ENCODE measurements at places on chromosomes 2 and 18. TPM values are rescaled to one million over a fixed set of nuclear protein-coding genes. Genes with fewer than 3 reads are reported as not detected.

DNA sequence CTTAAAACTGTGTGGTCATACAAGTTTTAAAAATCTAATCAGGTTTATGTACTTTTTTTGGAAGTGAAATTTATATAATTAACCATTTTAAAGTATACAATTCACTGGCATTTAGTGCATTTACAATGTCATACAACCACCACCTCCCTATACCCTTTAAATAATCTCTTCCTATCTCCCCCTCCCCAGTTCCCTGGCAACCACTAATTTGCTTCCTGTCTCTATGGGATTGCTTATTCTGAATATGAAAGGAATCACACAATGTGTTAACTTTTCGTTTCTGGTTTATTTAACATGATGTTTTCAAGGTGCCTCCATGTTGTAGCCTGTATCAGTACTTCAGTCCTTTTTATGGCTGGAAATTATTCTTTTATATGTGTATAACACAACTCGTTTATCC lies 19.4 kb downstream of the CHMP3 start:
- no peak overlapping the region for H3K27ac ChIP-seq

DNA sequence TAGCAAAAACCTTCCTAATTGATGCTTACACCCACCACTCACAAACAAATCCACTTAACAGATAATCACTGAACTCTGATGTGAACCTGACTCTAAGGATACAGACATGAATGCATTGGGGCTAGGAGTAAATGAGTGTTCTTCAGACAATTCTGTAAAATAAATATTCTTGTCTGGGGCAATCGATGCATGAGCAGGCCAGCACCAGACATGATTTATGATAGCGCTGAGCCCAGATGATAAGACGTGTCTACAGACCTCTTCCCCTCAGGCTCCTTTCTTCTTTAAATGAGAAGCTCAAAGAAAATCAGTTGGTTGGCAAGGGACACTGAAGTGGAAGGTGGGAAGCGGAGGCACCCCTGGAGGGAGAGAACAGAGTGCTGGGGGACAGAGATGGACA lies 27.3 kb upstream of the BIN1 start:
- no peak for DNase-seq
- H3K4me3 ChIP-seq, result no peak overlapping the region
- no peaks in the 10 kb centered on the region for H3K4me1 ChIP-seq
- no peaks in the 10 kb centered on the region for H3K36me3 ChIP-seq

- no peaks in the 10 kb centered on the region for H3K4me1 ChIP-seq
- no peak overlapping the region for H3K27ac ChIP-seq
- no peaks in the 10 kb centered on the region for H3K36me3 ChIP-seq
- H3K27me3 ChIP-seq, result peaks cover 39% of the 10 kb centered on the region
- H3K4me3 ChIP-seq, result no peak overlapping the region
- no peak for DNase-seq
Observed at GRCh38 chr2:70771446-70771845, 3.4 kb upstream of the ADD2 start.

DNA sequence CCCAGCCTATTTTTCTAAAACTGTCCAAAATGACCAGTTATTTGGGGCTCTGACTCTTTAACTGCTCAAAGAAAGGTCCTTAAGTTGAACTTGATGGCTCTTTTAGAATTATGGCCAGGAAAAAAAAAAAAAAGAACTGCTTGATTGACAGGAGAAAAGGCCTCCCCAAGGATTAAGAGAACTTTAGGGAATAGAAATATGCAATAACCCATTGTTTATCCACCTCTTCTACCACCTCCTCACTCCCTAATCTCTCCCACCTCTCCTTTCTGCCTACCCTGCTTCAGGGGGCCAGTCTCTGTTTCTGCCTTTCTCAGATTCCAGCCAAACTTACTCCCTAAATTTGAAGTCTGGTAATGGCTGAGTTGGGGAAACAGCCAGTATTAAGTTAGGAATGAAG lies 5.7 kb upstream of the STRN start:
- H3K4me3 ChIP-seq, result no peak overlapping the region
- H3K27ac ChIP-seq, result no peak overlapping the region
- no peak for DNase-seq
- H3K27me3 ChIP-seq, result no peaks in the 10 kb centered on the region
- H3K4me1 ChIP-seq, result no peaks in the 10 kb centered on the region
- no peaks in the 10 kb centered on the region for H3K36me3 ChIP-seq

GRCh38 chr2:223513771-223514455 lies 88.2 kb downstream of the SCG2 start:
- no peak for DNase-seq
- H3K4me1 ChIP-seq, result no peaks in the 10 kb centered on the region
- H3K36me3 ChIP-seq, result no peaks in the 10 kb centered on the region
- no peak overlapping the region for H3K4me3 ChIP-seq

- no peaks in the 10 kb centered on the region for H3K36me3 ChIP-seq
- H3K27ac ChIP-seq, result no peak overlapping the region
- no peak for DNase-seq
- no peaks in the 10 kb centered on the region for H3K27me3 ChIP-seq
- H3K4me1 ChIP-seq, result peaks cover 8% of the 10 kb centered on the region
Observed at GRCh38 chr2:186852508-186852907, 3.5 kb upstream of the ZSWIM2 start.

DNA sequence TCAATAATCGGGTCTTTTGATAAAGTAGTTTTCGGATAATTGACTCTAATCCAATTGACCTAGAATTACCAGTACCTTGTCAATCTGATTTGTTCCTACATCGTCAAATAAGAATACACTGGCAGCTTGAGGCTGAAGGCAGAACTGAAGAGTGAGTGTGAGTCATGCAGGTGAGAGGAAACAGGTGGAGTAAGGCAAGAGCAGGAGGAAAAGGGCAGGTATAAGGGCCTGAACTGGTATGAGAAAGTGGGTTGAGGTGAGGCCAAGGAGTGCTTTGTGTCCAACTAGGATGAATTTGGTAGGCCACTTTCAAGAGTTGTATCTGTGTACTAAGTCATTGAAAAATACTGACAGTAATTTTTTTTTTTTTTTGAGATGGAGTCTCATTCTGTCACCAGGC lies 186.0 kb downstream of the ZNF385B start:
- peaks cover 21% of the 10 kb centered on the region for H3K4me1 ChIP-seq
- H3K36me3 ChIP-seq, result no peaks in the 10 kb centered on the region
- no peak overlapping the region for H3K27ac ChIP-seq
- no peak overlapping the region for H3K4me3 ChIP-seq

DNA sequence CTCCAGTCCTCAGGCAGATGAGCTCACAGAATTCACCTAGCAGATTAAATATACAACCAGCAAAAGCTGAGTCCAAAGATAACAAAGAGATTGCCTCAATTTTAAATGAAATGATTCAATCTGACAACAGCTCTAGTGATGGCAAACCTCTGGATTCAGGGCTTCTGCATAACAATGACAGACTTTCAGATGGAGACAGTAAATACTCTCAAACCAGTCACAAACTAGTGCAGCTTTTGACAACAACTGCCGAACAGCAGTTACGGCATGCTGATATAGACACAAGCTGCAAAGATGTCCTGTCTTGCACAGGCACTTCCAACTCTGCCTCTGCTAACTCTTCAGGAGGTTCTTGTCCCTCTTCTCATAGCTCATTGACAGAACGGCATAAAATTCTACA lies 86.0 kb downstream of the PTRHD1 start:
- H3K36me3 ChIP-seq, result peaks cover 45% of the 10 kb centered on the region
- peaks cover 16% of the 10 kb centered on the region for H3K4me1 ChIP-seq
- no peak for DNase-seq
- no peaks in the 10 kb centered on the region for H3K27me3 ChIP-seq
- H3K4me3 ChIP-seq, result no peak overlapping the region
- H3K27ac ChIP-seq, result no peak overlapping the region

DNA sequence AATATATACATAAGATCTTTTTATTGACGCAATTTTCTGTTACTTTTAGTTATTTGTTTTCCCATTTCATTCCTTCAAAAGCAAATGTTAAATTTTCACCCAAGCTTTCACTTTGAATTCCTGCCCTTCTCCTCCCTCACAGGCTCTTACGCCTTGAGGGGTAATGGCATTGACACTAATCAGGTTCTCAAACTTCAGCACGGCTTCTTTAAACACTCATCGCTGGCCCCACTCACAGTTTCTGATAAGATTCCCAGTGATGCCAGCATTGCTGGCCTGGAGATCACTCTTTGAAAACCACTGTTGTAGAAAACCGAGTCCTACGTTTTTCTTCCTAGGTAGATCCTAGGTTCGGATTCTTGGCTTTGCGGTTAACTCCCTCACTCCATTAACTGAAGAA lies 105.6 kb upstream of the EPB41L3 start:
- no peaks in the 10 kb centered on the region for H3K36me3 ChIP-seq
- no peaks in the 10 kb centered on the region for H3K27me3 ChIP-seq
- DNase-seq, result no peak

The LINC00305 gene
- not detected for total RNA-seq

The GCG gene
- not detected for total RNA-seq

The SULT1C2 gene
- total RNA-seq, result 0.28 TPM
